ENCODE measurements at places on chromosomes 7 and 10.

GRCh38 chr7:26212921-26213718 is 11.6 kb downstream of the CBX3 start:
- DNase-seq, result no peak

- DNase-seq, result no peak
Observed at GRCh38 chr7:152196391-152196790, 170.9 kb downstream of the GALNT11 start.

DNA sequence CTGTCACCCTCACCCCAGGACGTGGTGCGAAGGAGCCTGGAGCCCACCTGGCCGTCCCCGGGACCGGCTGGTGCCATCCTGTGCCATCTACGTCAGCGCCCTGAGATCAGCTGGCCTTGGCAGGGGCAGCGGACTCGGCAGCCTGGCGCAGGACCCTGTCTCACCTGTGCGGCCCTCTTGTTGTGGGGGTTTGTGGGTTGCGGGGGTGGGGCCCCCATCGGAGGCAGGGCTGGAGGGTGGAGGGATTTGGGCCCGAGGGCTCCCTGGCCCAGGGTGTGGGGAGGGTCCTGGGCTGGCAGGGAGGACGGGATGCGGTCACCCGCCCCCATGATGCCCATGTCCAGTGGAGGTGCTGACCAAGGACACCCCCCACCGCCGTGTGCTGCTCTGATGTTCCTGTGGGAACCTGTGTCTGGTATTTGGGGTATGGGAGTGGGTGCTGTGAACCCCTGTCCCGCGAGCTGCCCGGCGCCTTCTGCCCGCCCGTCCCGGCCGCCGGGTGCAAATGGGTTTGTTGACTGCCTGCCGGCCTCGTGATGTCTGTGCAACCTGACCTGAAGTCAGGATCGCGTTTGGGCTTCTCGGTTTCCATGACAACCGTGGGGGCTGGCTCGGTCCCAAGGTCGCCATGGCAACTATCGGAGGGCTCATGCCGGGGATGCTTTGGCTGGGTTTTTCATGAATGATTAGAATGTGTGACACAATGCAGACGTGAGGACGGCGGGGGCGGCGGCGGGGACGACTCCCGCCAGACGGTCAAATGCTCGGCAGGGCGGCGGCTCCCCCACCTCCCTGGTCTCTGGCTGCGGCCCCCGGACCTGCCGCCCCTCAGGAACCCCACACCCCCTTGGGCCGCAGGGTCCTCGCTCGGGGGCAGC is 7.3 kb downstream of the MAFK start:
- DNase-seq, result no peak

DNA sequence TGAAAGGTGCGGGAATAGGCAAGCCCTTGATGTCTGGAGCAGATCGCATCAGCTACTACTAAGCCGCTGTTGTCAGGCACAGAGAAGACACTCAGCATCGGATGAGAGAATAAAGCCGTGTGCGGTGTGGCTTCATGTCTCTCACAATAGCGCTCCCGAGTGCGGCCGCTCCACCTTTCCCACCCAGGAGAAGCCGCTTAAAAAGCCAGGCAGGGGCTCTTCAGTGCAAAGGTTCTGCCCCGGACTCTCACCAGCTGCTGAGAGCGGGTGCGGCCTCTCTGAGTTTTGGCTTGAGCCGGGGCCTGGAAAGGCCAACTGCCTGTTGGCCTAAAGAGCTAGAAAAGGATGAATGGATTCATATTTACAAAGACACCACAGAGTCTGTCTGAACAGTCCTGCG is 600.6 kb downstream of the DNAJB6 start:
- DNase-seq, result no peak

GRCh38 chr10:116878123-116878522 is 28.8 kb downstream of the ENO4 start:
- DNase-seq, result no peak

- no peak for DNase-seq
Observed at GRCh38 chr10:103510046-103510685, 16.7 kb downstream of the NEURL1 start.

DNA sequence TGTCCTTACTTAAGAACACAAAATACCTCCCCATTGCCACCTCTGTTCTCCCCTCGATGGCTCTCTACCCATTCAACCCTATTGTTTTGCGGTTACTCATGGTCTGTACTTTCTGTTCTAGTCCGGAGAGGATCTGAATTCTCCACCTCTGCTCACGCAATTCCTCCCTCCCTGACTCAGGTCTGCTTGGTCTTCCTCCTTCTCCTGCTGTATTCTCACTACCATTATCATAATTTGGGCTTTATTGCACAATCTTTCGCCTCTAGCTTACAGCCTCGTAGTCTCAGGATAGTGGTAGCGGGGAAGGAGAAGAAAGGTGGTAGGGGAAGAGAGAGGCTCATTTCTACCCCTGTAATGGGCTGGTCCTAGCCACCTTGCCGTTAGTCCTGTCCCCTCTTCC is 35.4 kb upstream of the FAM180A start:
- DNase-seq, result no peak

- DNase-seq, result no peak
Observed at GRCh38 chr7:5700391-5700985, 81.0 kb downstream of the RNF216 start.

DNA sequence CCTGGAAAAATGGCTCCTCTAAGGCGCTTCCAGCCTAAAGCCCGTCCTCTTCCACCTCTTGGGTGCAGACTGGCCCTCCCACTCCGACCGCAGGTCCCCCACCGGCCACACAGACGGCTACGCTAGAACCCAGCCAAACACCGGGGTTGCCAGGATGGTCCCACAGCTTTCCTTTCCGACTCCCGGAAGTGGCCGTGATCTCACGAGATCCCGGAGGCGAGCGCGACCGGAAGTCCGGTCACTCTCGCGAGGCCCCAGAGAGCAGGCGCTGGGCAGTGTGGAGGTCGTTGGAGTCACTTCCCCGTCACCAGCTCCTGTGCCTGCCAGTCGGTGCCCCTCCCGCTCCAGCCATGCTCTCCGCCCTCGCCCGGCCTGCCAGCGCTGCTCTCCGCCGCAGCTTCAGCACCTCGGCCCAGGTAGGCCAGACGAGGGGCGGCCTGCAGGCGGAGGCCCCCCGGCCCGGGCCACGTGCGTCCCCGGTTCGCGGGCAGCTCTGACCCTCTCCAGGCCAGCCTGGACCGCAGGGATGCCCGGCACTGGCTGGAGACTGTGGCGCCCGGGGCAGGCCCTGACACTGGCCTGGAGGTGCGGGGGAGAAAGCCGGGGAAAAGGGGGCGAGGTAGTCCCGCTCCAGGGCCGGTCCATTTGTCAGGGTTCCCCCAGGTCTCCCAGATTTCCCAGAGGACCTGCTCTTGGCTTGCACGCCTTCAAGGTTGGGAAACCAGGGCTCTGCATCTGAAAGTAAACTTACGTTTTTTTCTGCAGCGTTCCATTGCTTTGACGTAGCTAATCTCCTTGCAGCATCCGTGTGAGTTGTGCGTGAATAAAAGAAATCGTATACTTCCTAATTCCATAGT is at the start of the genes MDH2 and STYXL1:
MDH2 (plus strand) TSS at position 296 of the 857 bp plus-strand sequence; CDS start at position 351, 55 bp downstream.
STYXL1 (minus strand) TSS at position 190 of the 857 bp plus-strand sequence. CDS start 17,477 bp downstream, outside the sequence.
- DNase-seq, result peak; percentile 94

GRCh38 chr10:20698837-20699236 is 198.3 kb downstream of the NEBL start:
- no peak for DNase-seq

Measured in stimulated activated CD4-positive, alpha-beta T cell treated with anti-CD3 and anti-CD28 coated beads, Interleukin-1b, Interleukin-23, amount 100 ng/mL, for 48 hours (primary cell).